ENCODE measurements at places on chromosomes 7 and 10.

GRCh38 chr7:73976761-73977618 is 51.0 kb upstream of the ELN start:
- DNase-seq = no peak

- DNase-seq = no peak
Measured at GRCh38 chr7:78052112-78052511, 253.5 kb downstream of the PHTF2 start.

GRCh38 chr7:38463277-38464225 is 167.6 kb downstream of the AMPH start:
- peak; percentile 68 for DNase-seq

- no peak for DNase-seq
Measured at GRCh38 chr10:88332503-88333247, 250.4 kb downstream of the RNLS start.

DNA sequence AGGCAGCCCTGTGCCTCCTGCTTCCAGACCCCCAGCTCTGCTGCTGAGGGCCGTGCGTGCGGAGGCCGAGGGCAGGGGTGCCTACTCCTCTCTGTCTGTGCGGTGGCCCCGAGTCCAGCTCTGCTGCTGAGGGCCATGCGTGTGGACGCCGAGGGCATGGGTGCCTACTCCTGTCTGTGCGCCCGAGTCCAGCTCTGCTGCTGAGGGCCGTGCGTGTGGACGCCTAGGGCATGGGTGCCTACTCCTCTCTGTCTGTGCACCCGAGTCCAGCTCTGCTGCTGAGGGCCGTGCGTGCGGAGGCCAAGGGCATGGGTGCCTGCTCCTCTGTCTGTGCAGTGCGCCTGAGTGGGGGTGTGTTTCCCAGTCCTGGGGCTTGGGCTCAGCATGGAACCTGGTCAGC is 142.7 kb downstream of the ZMYND11 start:
- no peak for DNase-seq

- no peak for DNase-seq
Measured at GRCh38 chr7:81207801-81208200, 288.9 kb upstream of the SEMA3C start.

DNA sequence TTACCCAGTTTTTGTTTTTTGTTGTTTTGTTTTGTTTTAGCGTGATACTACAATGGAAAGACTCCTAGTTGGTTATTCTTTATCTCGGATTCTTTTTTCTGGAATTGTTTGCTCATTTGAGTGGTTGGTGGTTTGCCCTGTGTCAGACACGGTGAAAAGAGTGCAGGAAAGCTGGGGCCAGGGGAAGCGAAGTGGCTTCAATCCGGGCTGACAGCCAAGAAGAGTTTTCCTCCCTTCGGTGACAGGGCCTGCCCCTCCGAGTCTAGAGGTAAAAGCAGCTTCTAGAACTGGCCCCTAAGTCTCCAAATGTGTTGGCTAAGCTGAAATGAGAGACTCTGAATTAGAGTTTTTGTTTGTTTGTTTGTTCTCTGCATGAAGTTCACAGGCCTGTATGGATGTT is 5.7 kb upstream of the AP5Z1 start:
- no peak for DNase-seq

GRCh38 chr10:74391786-74392185 is 240.8 kb downstream of the ADK start:
- no peak for DNase-seq

DNA sequence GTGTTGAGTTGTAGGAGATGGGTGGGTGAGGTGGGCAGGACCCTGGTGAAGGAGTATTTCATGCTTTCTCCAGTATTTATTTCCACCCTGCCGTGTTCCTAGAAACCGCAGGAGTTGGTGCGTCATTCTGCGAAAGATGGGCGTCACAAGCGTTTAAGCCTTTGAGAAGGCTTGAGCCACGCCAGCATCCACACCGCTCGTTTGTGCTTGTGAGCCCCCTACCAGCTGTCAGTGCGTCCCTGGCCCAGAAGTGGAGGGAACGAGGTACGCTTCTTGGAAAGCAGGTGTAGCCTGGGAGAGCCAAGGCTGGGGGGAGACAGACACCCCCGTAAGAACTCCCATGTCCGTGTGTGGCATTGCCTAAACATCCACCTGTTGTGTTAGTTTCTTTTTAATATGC is 5.7 kb downstream of the AGAP3 start:
- DNase-seq = no peak

- no peak for DNase-seq
Measured at GRCh38 chr10:97178074-97178473, 7.7 kb downstream of the SLIT1 start.

DNA sequence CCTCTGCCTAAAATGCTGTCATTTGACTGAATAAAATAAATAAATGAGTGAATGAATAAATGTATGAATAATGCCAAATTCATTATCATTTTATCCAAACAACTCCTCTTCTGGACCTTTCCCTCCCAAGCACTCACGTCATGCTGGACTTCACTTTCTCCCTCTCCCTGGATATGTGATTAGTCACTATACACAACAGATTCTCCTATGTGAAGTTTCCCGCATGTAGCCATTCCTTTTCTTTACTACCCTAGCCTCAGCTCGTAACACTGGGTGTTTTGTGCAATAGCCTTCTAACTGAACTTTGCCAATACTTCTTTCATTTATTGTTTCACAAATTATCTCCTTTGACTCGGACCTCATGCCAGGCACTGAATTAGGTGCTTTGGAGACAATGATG is 87.6 kb upstream of the IL6 start:
- no peak for DNase-seq

DNA sequence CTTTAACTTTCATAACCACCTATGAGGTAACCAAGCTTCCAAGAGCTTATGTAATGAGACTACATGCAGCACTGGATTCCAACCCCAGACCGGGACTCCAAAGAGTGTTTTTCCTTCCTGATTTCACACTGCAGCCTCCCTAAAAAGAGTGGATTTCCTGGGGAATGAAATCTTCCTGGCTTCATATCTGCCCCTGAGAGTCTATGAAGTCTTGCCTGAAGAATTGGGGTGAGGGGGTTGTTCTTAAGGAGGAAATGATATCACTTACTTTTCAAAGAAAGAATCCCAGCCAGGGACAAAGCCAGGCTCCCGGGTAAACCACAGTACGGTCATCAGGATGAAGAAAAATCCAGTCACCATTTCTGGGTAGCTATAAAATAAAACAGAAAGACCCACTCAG is 29.7 kb downstream of the STMP1 start:
- DNase-seq = no peak

GRCh38 chr10:132448248-132448731 is 51.3 kb downstream of the PWWP2B start:
- no peak for DNase-seq

- DNase-seq = no peak
Measured at GRCh38 chr10:47206449-47207280, 93.3 kb upstream of the GDF10 start.

- DNase-seq = no peak
Measured at GRCh38 chr7:157475601-157476000, 138.8 kb downstream of the DNAJB6 start.

- DNase-seq = no peak
Measured at GRCh38 chr7:37310327-37311080, 138.2 kb downstream of the ELMO1 start.

GRCh38 chr10:93991596-93992284 is 2.0 kb upstream of the PLCE1 start:
- no peak for DNase-seq

GRCh38 chr10:132392811-132393694 is 3.9 kb upstream of the PWWP2B start:
- DNase-seq = no peak

DNA sequence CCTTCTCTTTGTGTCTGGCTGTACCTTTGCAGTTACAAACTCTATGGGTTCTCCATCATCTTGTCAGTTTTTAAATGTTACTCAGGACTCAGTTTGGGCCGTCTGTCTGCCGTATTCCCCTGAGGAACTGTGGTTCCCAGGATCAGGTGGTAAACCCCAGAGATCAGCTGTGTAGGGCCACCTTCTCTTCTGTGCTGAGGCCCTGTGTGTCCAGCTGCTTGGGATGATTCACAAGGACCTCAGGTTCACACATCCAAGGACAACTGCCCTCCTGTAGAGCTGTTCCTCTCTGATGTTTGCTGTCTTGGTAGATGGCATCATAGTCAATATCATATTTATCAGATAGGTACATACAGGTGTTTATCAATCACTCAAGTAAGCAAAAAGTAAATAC is 24.5 kb downstream of the CUL1 start:
- no peak for DNase-seq

GRCh38 chr10:614790-615582 is 74.5 kb downstream of the DIP2C start:
- DNase-seq = no peak

- no peak for DNase-seq
Measured at GRCh38 chr10:74145133-74145532, 5.5 kb downstream of the AP3M1 start.
